CD8-positive, alpha-beta T cell (primary cell): ENCODE measurements at places on chromosomes 11 and 22. TPM values are rescaled to one million over a fixed set of nuclear protein-coding genes. Genes with fewer than 3 reads are reported as not detected.
A peak's percentile ranks its signal among the peaks of the same experiment; 100 is the strongest.

DNA sequence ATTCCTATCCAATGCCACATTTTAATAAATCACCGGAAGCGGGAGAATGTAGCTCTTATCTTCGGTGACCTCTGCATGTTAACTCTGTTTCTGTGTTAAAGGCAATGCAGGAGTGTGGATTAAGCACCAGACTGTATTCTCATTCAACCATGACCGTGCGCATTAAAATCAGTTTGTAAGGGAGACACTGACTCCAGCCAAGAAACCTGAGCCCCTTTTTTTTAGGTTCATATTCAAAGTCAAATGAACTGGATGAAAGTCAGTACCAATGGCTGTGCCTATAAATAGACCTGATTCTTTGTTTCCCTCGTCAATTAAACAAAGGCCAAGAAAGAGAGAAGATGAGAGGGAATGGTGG, 32.2 kb downstream of the C11orf91 start:
- DNase-seq: no peak

GRCh38 chr11:127965939-127966668, 621.3 kb downstream of the ETS1 start:
- no peak for DNase-seq

GRCh38 chr11:30586251-30587144, at the start of gene MPPED2:
MPPED2 (minus strand) TSS chr11:30586353; CDS start chr11:30580373, 5,980 bp downstream.
- no peak for DNase-seq

- no peak for DNase-seq
Measured at GRCh38 chr11:122853971-122854446, 15.7 kb downstream of the CRTAM start.

DNA sequence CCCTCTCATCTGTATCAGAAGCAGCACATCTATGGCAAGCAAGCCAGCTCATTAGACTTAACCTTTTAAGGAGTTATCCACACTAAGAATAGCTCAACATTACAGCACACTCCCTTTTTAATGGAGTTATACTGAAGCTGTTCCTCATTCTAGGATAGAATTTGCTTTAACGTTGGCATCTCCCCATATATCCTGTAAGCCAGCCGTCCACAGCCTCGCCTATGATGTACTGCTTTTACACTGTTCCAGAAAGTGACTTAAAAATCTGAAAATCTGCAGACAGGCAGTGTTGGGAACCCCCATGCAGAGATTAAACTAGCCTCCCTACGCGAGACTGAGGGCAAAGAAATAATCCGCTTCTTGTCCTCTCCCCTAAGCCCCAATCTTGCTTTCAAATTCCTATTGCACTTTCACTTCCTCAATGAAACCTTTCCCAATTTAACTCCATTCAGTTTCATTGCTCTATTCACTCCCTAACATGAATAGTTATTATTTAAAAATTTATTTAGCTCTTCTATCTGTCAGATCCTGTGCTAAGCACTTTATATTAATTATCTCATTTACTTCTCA, 225.0 kb downstream of the BLID start:
- no peak for DNase-seq

- DNase-seq: no peak
Measured at GRCh38 chr11:4682623-4683419, 14.8 kb downstream of the OR51E2 start.

DNA sequence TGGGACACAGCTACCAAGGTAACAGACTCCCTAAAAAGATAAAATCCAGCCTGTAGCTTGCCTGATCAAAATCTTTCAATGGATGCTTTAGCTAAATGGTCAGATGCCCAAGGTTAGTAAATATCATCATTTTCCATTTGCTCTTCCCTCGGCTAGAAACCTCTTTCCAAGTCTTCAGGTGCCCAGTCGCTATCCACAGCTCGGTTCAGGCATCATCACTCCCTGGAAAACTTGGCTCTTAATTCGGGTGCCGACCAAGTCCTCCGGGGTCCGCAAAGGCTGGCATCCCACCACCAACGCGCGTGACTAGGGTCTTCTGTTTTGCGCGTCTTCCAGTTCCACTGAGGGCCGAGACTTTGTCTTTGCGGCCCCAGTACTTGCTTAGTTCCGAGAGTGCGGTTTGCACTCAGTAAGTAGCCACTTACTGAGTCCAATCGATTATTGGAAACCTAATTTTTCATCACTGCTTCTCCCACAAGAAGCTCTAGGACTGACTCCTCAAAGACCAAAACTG, 44.3 kb downstream of the OR4D9 start:
- DNase-seq: no peak

DNA sequence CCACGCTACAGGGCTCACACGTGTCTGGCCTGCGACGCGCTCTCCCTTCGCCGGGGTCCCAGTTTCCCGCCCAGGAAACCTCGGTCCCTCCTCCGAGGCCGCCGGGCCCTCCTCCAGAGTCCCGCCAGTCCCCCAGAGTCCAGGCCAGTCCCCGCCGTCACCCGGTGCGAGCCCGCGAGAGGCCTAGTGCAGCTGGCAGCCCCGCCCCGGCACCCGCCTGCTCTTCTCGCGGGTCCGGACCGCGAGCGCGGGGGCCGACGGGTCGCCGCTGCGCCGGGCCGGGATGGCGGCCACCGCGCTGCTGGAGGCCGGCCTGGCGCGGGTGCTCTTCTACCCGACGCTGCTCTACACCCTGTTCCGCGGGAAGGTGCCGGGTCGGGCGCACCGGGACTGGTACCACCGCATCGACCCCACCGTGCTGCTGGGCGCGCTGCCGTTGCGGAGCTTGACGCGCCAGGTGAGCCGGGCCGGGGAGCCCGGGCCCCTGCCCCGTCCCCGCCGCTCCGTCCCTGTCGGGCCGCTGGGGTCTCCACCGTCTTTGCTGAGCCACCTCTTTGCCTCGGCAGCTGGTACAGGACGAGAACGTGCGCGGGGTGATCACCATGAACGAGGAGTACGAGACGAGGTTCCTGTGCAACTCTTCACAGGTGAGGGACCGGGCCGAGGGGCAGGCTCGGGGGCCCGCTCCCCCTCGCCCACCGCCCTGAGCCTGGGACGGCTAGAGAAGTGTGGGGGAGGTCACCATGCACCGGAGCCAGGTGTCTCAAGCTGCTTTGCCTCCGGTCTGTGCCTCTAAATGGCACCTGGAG, at the start of gene PTPMT1:
Gene PTPMT1 (plus strand): TSS at position 260 of the 809 bp plus-strand sequence. CDS start 24 bp downstream, at position 284.
- DNase-seq: peak; percentile 48

- no peak for DNase-seq
Measured at GRCh38 chr22:37448516-37449127, 21.3 kb upstream of the ELFN2 start.

- DNase-seq: no peak
Measured at GRCh38 chr11:70532731-70533130, 134.4 kb downstream of the CTTN start.

KREMEN1 gene
- not detected for total RNA-seq

CCDC87 gene
- 0.53 TPM for total RNA-seq

SGSM1 gene
- total RNA-seq: 0.84 TPM

LDHAL6A gene
- total RNA-seq: not detected

CRYBB2 gene
- not detected for total RNA-seq
